CD14-positive monocyte (primary cell): ENCODE measurements at places on chromosomes 1 and 21. TPM values are rescaled to one million over a fixed set of nuclear protein-coding genes. Genes with fewer than 3 reads are reported as not detected.

FBLIM1 gene
- polyA plus RNA-seq = not detected

DNA sequence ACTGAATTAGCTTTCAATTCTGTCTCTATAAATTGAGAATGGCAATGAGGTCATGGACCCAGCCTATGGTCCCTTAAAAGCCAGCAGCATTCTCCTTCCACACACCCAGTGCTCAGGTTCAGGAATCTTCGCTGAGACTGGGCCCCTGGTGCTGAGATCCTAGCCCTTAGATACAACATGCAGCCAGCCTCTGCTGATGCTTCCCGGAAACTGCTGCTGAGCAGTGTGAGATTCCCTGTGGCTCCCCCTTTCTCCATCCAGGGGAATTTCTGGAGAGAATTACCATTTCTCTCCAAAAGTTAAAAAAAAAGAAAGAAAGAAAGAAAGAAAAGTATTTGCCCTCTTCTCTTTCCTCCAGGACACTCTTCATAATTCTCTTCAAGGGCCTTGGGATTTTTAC, 31.7 kb upstream of the RALGPS2 start:
- DNase-seq = no peak
- no peak overlapping the region for H3K4me3 ChIP-seq
- H3K27ac ChIP-seq = no peak overlapping the region

DNA sequence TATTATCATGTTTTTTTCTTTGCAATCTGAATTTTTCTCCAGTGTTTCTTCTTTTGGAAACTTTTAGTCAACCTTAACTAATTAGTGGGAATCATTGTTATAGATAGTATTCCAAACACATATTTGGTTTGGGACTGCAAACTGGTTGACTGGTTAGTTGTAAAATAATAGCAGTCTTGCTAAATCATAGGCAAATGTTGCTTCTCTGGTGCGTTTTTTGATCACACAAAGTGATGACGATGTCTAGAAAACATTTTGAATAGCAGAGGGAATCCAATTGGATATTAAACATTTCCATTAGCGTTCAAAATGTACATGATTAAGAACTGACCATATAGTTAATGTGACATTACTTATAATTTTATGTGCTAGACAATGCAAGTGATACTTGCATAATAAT, 4.5 kb downstream of the DNAJB4 start:
- no peak for DNase-seq
- no peak overlapping the region for H3K4me3 ChIP-seq
- H3K27ac ChIP-seq = no peak overlapping the region
- H3K27me3 ChIP-seq = no peaks in the 10 kb centered on the region
- H3K36me3 ChIP-seq = no peaks in the 10 kb centered on the region

DNA sequence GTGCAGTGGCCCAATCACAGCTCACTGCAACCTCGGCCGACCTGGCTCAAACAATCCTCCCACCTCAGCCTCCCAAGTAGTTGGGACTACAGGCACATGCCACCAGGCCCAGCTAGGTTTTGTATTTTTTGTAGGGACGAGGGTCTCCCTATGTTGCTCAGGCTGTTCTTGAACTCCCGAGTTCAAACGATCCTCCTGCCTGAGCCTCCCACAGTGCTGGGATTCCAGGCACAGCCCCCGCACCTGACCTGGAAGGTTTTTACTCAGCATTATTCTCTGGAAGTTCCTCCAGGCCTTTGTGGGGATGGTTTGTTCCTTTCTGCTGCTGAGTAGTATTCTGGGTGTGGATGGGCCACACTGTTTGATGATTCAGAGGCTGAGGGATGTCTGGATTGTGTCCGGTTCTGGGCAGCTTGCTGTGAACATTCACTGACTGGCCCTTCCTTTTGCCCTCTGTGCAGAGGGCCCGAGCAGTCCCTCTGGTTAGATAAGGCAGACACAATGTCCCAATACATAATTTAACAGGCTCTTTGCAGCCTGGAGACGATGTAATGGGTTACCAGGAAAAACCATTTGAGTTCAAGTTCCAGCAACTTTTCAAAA, 6.0 kb upstream of the TRAPPC10 start:
- no peak overlapping the region for H3K27ac ChIP-seq
- no peak for DNase-seq
- H3K36me3 ChIP-seq = no peaks in the 10 kb centered on the region
- H3K27me3 ChIP-seq = no peaks in the 10 kb centered on the region
- H3K4me3 ChIP-seq = no peak overlapping the region
